Fibroblast of the aortic adventitia (primary cell): ENCODE measurements at places on chromosomes 12 and 14.

- DNase-seq = no peak
Measured at GRCh38 chr12:57602544-57602943, 2.1 kb upstream of the DTX3 start.

DNA sequence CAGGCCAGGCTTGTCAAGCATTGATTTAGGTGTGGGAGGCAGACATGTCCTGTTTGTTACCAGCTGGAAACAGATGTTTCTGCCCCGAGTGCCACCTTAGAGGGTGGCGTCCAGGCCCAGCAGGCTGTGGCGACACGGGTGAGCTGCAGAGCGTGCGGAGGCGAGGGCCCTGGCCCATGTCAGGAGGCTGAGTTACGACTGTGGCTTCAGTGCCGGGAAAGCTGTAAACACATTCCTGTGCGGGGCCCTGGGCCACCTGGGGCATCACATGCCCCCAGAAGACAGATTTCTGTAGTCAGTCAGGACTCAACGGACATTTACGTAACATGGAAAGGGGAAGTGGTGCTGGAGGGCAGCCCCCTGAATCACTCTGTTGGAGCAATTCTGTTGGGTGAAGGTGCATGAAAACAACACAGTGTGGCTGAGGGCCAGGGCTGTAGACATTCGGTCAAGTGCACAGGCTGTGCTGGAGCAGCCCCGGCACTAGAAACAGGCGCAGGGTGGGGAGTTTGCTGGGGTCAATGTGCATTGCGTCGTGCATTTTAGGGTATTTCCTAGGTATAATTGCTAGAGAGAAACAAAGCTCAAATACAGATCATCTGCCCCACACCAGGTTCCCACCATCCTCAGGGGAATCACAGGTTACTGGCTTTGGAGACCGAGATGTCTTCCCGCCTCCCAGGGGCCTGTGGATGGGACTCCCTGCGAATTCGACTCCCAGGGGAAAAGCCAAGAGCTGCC is 291.8 kb downstream of the TMEM121 start:
- DNase-seq = no peak

- DNase-seq = no peak
Measured at GRCh38 chr12:51820526-51821439, 27.7 kb downstream of the FIGNL2 start.

DNA sequence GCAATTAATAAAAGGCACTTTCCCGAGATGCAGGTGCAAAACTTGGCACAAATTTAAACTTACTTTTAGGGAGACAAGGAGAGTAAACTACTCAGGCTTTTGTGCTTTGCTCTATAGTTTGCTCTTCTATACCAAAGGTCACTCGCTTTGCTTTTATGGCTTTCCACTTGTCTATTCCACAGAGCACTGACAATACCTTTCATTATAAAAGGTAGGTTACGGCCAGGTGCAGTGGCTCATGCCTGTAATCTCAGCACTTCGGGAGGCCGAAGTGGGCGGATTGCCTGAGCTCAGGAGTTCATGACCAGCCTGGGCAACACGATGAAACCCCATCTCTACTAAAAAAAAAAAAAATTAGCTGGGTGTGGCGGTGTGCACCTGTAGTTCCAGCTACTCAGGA is 32.9 kb downstream of the ALKBH1 start:
- no peak for DNase-seq

GRCh38 chr12:5442251-5443006 is 10.5 kb downstream of the NTF3 start:
- DNase-seq = peak; percentile 66

GRCh38 chr12:126483145-126484068 is 1418.2 kb downstream of the AACS start:
- peak; percentile 95 for DNase-seq

- DNase-seq = no peak
Measured at GRCh38 chr12:101619858-101620761, 25.3 kb downstream of the MYBPC1 start.

GRCh38 chr14:105060751-105061427 is 4.3 kb downstream of the GPR132 start:
- DNase-seq = no peak

GRCh38 chr14:86766469-86766868 is 1226.5 kb downstream of the GALC start:
- no peak for DNase-seq
